ENCODE measurements at places on chromosomes 1 and 21. TPM values are rescaled to one million over a fixed set of nuclear protein-coding genes. Genes with fewer than 3 reads are reported as not detected.

Gene GBP2
- total RNA-seq = 47.7 TPM

Gene GPR25
- total RNA-seq = not detected

Gene LRRIQ3
- total RNA-seq = 0.83 TPM

Gene DCST1
- total RNA-seq = not detected

Gene LCE1B
- not detected for total RNA-seq

Gene ST6GALNAC5
- 0.44 TPM for total RNA-seq

Gene ELAVL4
- not detected for total RNA-seq

Gene TACSTD2
- total RNA-seq = 0.33 TPM

Gene ATF6
- total RNA-seq = 24.4 TPM

Gene LEMD1
- total RNA-seq = not detected

Gene C1orf53
- 2.2 TPM for total RNA-seq

Gene MPL
- not detected for total RNA-seq

Gene CNR2
- total RNA-seq = not detected

Gene HMGN1
- total RNA-seq = 143 TPM

Gene OTUD7B
- 20.8 TPM for total RNA-seq

Gene SPRR2B
- total RNA-seq = not detected

Gene CD5L
- total RNA-seq = not detected

Gene AADACL4
- not detected for total RNA-seq

Gene SOX13
- total RNA-seq = 3.8 TPM

Gene RNF19B
- total RNA-seq = 13.2 TPM

Gene RORC
- total RNA-seq = 0.15 TPM

Gene PDC
- not detected for total RNA-seq

Gene OPRD1
- total RNA-seq = under 0.01 TPM

Gene NHLH1
- not detected for total RNA-seq

Gene MSH4
- 0.33 TPM for total RNA-seq

Gene GJA4
- total RNA-seq = 0.15 TPM

Gene RIMKLA
- under 0.01 TPM for total RNA-seq

Gene FOXO6
- not detected for total RNA-seq

Gene TMEM82
- total RNA-seq = not detected

Gene TTC39A
- 1.5 TPM for total RNA-seq
